ENCODE measurements at places on chromosomes 1 and 21.
A peak's percentile ranks its signal among the peaks of the same experiment; 100 is the strongest.

- no peak for DNase-seq
Observed at GRCh38 chr1:212608959-212609700, 569 bp downstream of the ATF3 start.

DNA sequence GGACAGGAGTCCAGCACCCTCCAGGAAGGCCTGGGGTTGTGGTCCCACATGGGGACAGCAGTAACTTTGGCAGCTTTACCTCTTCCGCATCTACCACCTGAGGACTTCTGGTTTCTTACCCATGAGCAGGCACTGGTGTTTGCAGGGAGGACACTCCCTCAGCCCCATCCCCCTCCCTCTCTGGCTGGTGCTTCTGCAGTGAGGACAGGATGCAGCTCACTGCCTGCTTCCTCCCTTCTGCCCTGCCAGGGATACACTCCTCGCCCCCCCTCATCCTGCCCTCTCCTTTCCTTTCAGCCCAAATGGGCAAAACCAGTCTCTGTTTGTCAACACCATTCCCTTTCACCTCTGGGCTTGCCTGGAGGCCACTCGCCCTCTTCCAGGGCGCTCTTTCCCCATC lies 62.4 kb downstream of the KIRREL1 start:
- DNase-seq, result no peak

DNA sequence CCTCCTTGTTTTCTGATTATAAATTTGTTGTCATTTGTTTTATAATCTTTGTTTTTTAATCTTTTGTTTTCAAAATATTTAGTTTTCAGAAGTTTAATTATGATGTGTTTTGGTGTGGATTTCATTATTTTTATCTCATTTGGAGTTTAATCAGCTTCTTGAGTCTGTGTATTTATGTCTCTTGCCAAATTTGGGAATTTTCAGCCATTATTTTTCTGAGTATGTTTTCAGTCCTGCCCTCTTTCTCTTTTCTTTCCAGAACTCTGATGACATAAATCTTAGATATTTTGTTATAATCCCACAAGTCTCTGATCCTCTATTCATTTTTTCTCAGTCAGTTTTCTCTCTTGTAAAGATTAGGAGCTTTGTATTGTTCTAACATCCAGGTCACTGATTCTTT lies 89.8 kb downstream of the RHOU start:
- DNase-seq, result no peak

- DNase-seq, result no peak
Observed at GRCh38 chr1:57711326-57711725, 287.5 kb upstream of the DAB1 start.

DNA sequence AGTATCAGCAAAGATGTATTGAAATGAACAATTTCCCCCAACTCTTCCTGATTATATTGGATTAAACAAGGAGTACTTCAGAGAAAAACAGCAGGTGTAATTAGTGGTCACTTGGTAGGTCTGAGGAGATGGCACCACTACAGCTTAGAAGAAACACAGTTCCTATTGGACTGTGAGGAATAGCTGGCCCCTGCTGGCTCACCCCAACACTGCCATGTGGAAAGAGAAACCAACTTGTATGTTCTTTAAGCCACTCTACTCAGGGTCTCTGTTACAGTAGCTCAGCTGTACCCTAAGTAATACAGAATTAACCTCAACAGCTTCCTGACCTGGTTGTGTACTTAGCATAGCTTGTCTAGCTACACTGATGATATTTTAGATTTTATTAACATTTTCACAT lies 26.5 kb upstream of the MTR start:
- no peak for DNase-seq

- no peak for DNase-seq
Observed at GRCh38 chr1:11299225-11299574, 26.2 kb downstream of the UBIAD1 start.

DNA sequence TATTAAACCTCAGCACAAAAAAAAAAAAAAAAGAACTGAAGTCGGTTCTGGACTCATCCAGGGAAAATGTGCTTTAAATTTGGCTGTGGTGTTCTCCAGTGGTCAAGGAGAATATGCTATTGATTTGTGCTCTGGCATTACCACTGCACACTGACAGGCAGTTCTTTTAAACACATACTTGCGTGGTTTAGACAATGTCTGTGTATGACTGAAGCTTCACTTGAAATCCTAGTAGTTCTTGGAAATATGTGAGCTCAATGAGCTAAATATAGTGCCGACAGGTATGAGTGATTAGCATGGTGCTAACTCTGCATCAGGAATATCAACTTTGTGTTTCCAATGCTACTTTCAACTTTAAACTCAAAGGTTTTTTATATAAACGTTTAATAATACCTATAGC lies 415.6 kb downstream of the SMYD3 start:
- DNase-seq, result no peak

GRCh38 chr1:208194944-208195343 lies 49.2 kb downstream of the PLXNA2 start:
- no peak for DNase-seq

GRCh38 chr1:233972563-233972950 lies 68.1 kb downstream of the SLC35F3 start:
- no peak for DNase-seq

DNA sequence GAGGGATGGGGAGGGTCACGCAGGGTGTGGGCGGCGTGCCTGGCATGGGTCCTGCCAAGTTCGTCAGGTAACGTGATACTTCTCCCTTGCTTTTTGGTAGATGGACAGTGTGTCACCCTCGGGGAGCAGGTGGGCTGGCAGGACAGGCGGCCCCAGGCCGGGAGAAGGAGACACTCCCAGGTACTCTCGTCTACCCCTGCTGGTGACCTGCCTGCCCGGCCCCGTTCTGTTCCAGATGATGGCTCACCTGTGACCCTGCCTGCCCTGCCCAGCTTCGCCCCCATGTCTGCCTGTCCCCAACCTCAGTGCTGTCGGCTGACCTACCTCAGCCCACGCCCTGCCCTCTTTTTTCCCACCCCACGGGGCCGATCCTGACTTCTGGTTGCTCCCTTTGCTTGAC lies 144.7 kb downstream of the PCBP3 start:
- DNase-seq, result no peak

- DNase-seq, result no peak
Observed at GRCh38 chr1:67338642-67339041, 31.0 kb downstream of the IL12RB2 start.

- no peak for DNase-seq
Observed at GRCh38 chr1:196324345-196324744, 283.9 kb downstream of the KCNT2 start.

GRCh38 chr1:230104395-230105244 lies 37.6 kb downstream of the GALNT2 start:
- DNase-seq, result no peak

DNA sequence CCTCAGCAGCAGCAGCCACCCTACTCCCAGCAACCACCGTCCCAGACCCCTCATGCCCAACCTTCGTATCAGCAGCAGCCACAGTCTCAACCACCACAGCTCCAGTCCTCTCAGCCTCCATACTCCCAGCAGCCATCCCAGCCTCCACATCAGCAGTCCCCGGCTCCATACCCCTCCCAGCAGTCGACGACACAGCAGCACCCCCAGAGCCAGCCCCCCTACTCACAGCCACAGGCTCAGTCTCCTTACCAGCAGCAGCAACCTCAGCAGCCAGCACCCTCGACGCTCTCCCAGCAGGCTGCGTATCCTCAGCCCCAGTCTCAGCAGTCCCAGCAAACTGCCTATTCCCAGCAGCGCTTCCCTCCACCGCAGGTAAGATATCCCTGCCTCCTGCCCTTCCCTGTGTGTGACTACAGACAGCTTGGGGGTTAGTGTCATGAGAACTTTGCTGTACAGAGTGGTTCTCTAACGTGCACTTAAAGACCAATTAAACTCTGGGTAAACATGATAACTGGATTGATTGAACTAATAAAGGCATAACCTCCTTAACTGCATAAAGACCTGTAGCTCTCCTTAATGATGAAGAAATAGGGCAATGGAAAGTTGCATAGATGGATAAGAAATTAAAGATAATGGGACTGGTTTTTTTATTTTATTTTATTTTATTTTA lies 35.6 kb downstream of the ARID1A start:
- no peak for DNase-seq

- DNase-seq, result no peak
Observed at GRCh38 chr1:117645343-117645742, 39.5 kb downstream of the TENT5C start.

DNA sequence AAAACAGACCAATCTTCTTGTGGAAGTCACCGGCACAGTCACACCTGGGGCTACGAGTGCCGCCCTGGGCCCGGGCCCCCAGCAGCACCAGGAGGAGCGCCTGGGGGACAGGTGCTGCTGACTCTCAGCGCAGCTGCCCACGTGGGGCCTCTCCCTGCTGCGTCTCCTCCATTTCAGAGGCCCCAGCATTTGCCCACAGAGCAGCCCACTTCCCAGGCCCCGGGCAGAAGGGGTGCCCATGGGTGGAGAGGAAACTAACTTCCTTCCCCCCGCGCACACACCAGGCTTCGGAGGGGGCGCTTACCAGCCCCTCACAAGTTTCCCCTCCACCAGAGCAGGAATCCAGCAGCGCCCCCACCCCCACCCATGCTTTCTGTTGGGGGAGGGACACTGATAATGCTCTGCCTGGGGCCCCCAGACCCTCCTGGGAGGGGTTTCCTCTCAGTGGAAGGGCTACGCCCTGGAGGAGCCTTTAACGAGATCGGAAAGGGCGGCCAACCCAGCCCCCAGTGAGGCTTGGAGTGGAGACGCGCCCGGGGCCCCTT lies 440 bp downstream of the TNFRSF25 start:
- peak; percentile 83 for DNase-seq

GRCh38 chr21:31182231-31183140 lies 144.2 kb upstream of the KRTAP19-8 start:
- DNase-seq, result no peak

DNA sequence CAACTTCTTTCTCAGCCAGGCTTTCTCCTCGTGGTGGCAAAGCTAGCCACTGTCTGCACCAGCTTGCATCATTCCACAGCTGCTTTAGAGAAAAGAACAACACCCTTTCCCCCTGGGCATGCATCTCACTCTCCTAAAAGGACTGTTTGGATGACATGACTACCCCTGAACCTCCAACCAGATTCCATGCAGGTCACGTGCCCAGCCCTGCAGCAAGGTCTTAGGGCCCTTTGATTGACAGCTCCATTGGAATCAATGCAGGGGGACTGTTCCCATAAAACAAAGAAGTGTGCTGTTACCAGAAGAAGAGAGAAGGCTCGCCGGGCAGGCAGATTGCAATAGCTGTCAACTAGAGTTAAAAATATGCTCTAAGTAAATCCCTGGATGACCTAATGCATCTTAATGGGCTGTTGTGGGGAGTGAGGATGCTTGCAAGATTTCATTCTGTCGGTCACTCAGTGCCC lies 24.4 kb downstream of the KCNA2 start:
- no peak for DNase-seq

GRCh38 chr1:25642574-25643108 lies 26.1 kb downstream of the MAN1C1 start:
- no peak for DNase-seq

GRCh38 chr1:224199679-224200078 lies 16.6 kb downstream of the DEGS1 start:
- no peak for DNase-seq

DNA sequence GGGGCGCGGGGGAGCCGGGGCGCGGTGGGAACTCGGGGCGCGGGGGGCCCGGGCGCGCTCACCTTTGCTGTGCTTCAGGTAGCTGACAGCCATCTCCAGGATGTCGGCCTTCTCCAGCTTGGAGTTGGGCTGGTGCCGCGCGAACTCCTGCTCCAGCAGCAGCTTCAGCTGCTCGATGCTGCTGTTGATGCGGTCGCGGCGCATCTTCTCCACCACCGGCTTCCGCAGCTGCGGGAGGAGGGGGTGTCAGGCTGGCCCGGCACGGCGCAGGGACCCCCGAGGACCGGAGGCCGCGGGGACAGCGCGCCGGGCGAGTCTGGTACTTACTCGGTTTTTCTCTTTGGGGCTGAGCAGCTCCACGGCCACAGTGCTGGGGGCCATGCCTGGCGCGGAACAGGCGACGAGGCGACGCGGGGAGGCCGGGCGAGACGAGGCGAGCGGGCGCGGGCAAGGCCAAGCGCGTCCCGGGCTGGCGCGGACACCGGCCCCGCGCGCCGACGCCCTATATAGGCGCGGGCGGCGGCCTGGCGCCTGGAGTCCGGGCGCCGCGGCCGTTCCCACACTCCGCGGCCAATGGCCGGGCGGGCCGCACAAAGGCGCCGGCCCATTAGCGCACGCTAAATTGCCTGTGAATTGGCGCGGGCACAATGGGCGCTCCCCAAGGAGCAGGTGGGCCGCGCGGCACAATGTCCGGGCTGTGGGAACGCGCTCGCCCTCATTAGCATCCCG lies at the start of gene HES5:
HES5 (minus strand) TSS at position 480 of the 729 bp plus-strand sequence; CDS start at position 381, 99 bp downstream.
- no peak for DNase-seq

GRCh38 chr1:164660775-164661174 lies 101.8 kb downstream of the PBX1 start:
- no peak for DNase-seq

GRCh38 chr1:232944347-232944746 lies 6.1 kb upstream of the NTPCR start:
- DNase-seq, result no peak

DNA sequence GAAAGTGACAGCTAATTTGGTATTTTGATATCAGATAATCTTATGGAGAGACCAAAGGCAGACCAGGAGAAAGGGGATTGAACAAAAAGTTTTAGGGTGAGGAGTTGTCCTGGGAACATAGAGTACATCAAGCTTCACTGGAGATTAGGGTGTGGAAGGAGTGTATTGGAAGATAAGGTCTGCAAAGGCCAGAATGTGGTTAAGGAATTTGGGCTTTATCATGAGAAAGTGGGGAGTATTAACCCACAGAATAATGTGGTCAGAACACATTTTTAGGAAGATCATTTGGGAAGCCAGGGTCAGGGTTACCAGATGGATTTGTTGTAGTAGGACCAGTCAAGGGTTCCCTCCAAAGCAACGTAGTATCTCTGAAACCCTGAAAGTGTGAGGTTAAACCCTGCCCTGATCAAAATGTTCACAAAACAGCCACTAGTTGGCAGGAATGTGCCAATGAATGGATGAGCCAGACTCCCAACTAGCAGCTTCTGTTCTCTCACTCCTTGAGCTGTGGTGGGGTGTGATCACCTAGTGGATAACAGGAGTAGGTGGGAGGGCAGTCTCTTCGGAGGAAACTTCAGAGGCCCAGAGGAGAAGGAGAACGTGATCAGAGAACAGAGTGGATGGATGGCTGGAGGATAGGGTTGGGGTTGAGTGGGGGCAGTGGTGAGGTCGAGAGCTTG lies 35.8 kb downstream of the SLC2A1 start:
- DNase-seq, result peak; percentile 92

GRCh38 chr1:116373431-116374352 lies 648 bp downstream of the ATP1A1 start:
- DNase-seq, result peak; percentile 61

- DNase-seq, result no peak
Observed at GRCh38 chr21:42093186-42093585, 22.1 kb downstream of the UMODL1 start.

DNA sequence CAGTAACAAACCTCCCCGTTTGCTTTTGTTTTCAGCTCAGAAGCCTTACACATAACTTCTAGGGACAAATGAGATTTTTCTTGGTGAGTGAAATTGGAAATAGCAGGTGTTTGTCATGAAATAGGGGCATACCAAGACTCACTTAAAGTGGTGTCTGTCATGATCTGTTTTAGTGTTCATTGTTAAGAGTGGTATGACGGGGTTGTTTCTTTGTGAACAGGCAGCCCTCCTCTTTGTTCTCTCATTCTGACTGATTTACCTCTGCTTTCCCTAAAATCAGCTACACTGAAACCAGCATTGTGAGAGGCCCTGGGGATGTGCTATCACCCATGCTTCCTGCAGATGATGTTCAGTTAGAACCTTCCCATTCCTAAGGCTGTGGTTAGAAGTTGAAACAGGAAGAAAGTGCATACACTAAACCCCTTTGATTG lies 2.5 kb upstream of the ERO1B start:
- no peak for DNase-seq

GRCh38 chr21:26936641-26937040 lies 30.2 kb downstream of the ADAMTS5 start:
- DNase-seq, result no peak

- DNase-seq, result no peak
Observed at GRCh38 chr1:31222176-31222575, 17.5 kb downstream of the NKAIN1 start.

Data from NCI-H526 (cell line).